ENCODE measurements at places on chromosomes 12 and 14. TPM values are rescaled to one million over a fixed set of nuclear protein-coding genes. Genes with fewer than 3 reads are reported as not detected.

FSCB gene
- not detected for total RNA-seq

CD63 gene
- total RNA-seq = 2,585 TPM

ZFHX2 gene
- 0.35 TPM for total RNA-seq

ALDH1L2 gene
- 40.1 TPM for total RNA-seq

PZP gene
- not detected for total RNA-seq

ASIC1 gene
- total RNA-seq = 5.9 TPM

BEGAIN gene
- total RNA-seq = not detected

All from smooth muscle cell of the coronary artery (primary cell).